Activated naive CD8-positive, alpha-beta T cell treated with anti-CD3 and anti-CD28 coated beads, Interleukin-2, amount 10 ng/mL, durations not matched to agents 7 days and 5 days (primary cell): ENCODE measurements at places on chromosomes 2 and 18. TPM values are rescaled to one million over a fixed set of nuclear protein-coding genes. Genes with fewer than 3 reads are reported as not detected.

Gene ERMN
- 3.6 TPM for total RNA-seq

Gene CCDC138
- 8.4 TPM for total RNA-seq

Gene TXNDC2
- not detected for total RNA-seq

Gene TGFA
- total RNA-seq: 0.86 TPM

Gene CERKL
- total RNA-seq: not detected

Gene UBE2F
- total RNA-seq: 49.8 TPM

Gene CLIP4
- 42.6 TPM for total RNA-seq

Gene CXCR4
- total RNA-seq: 288 TPM

Gene ALK
- total RNA-seq: not detected

DNA sequence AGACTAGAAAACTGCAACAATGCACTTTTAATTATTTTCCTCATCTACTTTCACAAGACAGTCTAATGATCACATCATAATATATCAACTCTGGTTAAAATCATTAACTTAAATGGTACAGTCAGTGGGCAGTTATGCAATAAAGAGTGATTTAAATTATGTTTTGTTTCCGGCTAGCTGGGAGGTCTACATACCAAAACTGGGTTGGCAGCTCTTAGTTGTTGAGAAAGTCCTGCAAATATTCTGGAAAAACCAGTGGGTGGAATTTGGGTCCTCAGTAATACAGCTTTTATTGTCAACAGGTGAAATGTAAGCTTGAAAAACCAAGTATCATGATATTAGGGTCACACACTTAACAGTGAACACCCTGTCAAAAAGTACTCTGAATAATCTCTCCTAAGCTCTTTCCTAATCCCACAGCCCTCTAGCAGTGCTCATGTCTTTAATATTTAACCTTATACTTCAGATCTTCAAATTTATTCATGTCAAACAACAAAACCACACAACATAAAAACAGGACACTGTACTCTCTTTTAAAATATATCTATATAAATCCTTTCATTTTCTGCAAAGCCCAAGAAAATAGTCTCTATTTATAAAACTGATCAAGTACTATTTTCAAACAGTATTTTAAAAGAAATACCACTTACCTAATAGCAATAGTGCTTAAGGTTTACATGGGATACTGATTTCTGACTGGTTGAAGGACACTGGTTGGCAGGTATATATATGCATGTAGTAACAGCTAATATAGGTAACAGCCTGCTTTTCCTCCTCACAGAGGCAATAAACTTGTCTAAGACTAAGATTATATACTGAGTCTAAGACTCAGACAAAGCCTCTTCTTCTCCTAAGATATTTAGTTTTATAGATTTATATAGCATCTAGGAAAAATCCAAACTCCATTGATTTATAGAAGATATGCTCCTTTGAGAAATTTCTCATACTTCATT, 103.8 kb downstream of the GAREM1 start:
- H3K27me3 ChIP-seq: peaks cover 5% of the 10 kb centered on the region
- H3K36me3 ChIP-seq: no peaks in the 10 kb centered on the region
- H3K4me3 ChIP-seq: no peak overlapping the region
- no peak for DNase-seq
- H3K4me1 ChIP-seq: no peaks in the 10 kb centered on the region
- H3K27ac ChIP-seq: no peak overlapping the region

DNA sequence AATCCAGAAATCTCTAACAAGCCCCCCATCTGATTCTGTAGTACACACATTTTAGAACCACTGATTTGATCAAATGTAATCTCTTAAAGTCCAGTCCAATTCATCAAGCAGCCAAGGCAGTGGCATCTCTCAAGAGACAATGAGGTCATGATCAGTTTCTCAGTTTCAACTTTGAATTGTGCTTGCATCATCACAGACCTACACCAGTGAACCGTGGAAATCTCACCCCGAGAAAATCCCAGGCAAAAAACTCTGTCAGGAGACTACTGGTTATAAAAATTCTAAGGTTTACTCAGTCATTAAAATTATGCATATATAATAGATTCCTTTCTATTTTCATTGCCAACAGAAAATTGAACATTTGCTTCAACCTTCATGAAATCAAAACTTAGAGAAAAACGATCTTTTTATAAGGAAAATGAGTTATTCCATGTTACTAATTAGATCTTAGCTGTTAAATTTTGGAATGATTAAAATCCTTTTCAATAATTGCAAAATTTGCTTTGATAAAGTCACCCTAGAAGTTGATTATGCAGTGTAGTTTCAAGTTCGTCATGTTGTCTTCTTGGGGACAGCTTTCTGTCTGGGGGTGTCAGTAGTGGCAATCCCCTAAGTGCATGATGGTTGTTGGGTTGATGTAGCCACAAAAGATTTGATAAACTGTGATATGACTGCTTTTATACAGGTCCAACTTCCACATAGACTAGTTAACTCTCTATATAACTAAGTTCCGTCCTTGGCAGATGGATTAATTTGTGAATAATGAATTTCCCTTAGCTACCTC, 235.0 kb downstream of the CAMKMT start:
- no peak overlapping the region for H3K4me3 ChIP-seq
- no peaks in the 10 kb centered on the region for H3K27me3 ChIP-seq
- no peak for DNase-seq
- peaks cover 7% of the 10 kb centered on the region for H3K36me3 ChIP-seq
- no peak overlapping the region for H3K27ac ChIP-seq

GRCh38 chr18:68937029-68937599, 139.2 kb downstream of the CCDC102B start:
- H3K4me1 ChIP-seq: no peaks in the 10 kb centered on the region
- H3K27me3 ChIP-seq: no peaks in the 10 kb centered on the region
- H3K36me3 ChIP-seq: no peaks in the 10 kb centered on the region
- H3K4me3 ChIP-seq: no peak overlapping the region
- no peak for DNase-seq

DNA sequence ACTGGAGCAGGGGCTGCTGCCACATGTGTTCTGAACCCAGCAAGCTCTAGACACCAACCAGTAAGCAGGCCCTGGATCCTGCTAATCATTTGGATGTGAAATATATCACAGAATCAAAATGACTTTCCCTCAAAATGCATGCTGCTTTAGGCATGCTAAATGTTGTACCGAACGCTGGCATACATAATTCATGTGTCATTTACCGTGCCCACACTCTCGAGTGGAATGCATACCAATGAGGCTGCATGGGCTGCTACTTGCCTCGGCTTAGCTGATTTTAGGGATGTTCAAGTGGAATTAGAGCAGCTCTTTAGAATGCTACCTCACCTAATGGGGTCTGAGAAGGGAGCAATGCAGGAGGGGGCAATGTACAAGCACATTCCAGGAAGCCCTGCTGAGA, 509.6 kb upstream of the RAB6C start:
- no peaks in the 10 kb centered on the region for H3K36me3 ChIP-seq
- peaks cover 4% of the 10 kb centered on the region for H3K27me3 ChIP-seq
- H3K27ac ChIP-seq: no peak overlapping the region
- H3K4me3 ChIP-seq: no peak overlapping the region
- DNase-seq: no peak
- no peaks in the 10 kb centered on the region for H3K4me1 ChIP-seq

DNA sequence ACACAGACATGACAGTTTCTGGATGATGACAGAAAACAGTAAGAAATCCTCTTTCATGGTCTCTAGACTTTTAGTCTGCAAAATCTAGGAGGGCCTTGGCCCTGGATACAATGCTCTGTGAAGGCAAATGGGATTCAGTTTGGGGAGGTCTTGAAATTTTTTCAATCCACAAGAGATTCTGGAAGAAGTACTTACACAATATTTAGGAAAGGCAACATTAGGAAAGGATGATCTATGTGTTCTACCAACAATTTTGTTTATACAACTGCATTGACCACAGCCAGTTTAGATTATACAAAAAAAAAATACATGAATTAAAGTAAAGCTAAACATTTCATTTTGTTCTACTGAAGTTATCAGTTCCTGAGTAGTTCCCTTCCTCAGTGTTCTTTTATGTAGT, 208.0 kb downstream of the SRBD1 start:
- H3K27me3 ChIP-seq: no peaks in the 10 kb centered on the region
- H3K4me3 ChIP-seq: no peak overlapping the region
- no peaks in the 10 kb centered on the region for H3K4me1 ChIP-seq
- H3K36me3 ChIP-seq: peaks cover 5% of the 10 kb centered on the region
- no peak overlapping the region for H3K27ac ChIP-seq
- DNase-seq: no peak

GRCh38 chr2:101502095-101502494, 27.2 kb upstream of the RFX8 start:
- no peaks in the 10 kb centered on the region for H3K36me3 ChIP-seq
- H3K4me3 ChIP-seq: peak overlapping the region; percentile 3
- peaks cover 14% of the 10 kb centered on the region for H3K4me1 ChIP-seq

DNA sequence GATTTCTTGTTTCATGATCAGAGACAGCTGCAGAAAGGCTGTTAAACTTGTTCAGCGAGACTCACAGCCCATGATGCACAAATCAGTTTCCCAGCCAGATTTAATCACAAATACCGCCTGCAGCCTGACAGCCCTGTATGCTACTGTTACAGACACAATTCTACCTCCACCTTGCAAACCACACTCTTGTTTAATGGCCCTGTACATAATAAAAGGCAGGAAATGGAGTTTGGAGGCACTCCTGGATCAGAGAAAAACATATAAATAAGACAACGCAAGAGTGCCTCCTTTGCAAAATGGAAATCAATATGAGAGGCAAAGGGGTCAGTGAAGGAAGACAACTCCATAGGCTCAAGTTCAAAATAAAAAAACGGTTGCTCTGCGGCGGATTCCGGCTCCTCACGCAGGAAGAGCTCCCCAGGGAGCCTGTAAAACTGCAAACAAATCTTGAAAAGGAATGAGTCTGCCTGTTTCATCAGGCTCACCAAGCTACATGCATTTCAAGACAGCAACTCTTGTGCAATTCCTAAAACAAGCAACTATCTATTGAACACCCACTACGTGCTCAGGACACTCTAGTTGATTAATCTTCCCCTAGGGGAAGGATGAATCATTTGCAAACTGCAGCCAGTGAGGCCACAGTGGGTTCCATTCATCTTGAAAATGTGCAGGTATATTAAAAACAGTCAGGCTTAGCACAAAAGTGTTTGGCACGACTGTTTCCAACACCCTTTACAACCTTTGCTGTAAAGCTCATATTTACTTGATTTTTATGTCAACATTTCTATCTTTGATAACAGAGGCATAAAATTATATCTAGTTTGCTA, 37.5 kb downstream of the TBC1D8 start:
- H3K36me3 ChIP-seq: no peaks in the 10 kb centered on the region
- no peak overlapping the region for H3K4me3 ChIP-seq
- no peaks in the 10 kb centered on the region for H3K4me1 ChIP-seq
- H3K27ac ChIP-seq: no peak overlapping the region
- peaks cover 9% of the 10 kb centered on the region for H3K27me3 ChIP-seq

- H3K27me3 ChIP-seq: peaks cover 4% of the 10 kb centered on the region
- no peaks in the 10 kb centered on the region for H3K36me3 ChIP-seq
- H3K4me3 ChIP-seq: no peak overlapping the region
- H3K27ac ChIP-seq: no peak overlapping the region
Observed at GRCh38 chr18:5051207-5051606, 145.8 kb downstream of the AKAIN1 start.

DNA sequence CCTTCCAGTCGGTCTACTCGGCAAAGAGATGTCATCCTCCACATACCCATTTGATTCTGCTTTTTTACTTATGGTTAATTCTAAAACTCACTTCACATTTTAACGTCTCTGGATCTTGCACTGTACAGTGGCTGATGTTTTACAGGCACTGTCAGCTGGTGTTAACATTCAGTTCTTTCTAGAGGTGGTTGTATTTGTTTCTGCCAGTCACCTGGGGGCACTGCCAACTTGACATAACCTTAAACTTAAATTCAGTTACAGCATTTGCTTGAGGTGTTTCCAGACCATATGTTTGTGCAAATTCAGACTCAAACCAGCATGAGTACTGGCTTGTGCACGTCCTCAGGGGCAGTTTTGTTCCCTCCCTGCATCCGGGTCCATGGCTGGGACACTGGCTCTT, 5.3 kb upstream of the TMEM185B start:
- H3K36me3 ChIP-seq: peaks cover 38% of the 10 kb centered on the region
- no peaks in the 10 kb centered on the region for H3K27me3 ChIP-seq
- H3K27ac ChIP-seq: peak overlapping the region; percentile 65
- H3K4me1 ChIP-seq: peaks cover 59% of the 10 kb centered on the region
- DNase-seq: no peak

DNA sequence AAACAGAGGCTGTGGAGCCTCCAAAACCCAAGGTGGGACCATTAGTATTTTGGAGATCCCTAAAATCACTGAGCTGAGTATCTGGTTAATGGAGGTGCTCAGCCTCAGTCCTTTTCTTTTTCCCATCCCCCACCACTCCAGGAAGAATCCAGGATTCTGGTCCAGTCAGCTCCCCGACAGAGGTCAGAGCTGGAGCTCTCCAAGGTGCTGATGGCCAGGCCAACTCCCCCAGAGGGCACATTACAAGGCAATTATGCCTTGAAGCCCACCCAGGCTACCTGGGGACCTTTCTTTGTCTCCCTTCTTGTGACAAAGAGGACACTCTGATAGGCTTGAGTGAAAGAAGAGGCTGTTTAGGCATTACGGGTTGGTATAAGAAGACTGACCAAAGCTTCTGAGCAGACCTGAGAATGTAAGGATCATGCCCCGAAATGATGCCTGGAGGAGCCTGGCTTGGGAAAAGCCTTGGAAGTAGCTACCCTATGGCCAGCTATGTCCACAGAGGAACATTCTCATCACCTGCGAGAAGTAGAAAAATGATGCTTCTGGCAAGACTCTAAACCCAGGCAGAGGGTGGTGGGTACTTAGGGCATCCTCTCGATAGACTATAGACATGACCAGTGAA, 102.5 kb upstream of the LDAH start:
- peaks cover 2% of the 10 kb centered on the region for H3K27me3 ChIP-seq
- no peak overlapping the region for H3K27ac ChIP-seq
- H3K4me3 ChIP-seq: no peak overlapping the region
- DNase-seq: no peak
- H3K36me3 ChIP-seq: no peaks in the 10 kb centered on the region

DNA sequence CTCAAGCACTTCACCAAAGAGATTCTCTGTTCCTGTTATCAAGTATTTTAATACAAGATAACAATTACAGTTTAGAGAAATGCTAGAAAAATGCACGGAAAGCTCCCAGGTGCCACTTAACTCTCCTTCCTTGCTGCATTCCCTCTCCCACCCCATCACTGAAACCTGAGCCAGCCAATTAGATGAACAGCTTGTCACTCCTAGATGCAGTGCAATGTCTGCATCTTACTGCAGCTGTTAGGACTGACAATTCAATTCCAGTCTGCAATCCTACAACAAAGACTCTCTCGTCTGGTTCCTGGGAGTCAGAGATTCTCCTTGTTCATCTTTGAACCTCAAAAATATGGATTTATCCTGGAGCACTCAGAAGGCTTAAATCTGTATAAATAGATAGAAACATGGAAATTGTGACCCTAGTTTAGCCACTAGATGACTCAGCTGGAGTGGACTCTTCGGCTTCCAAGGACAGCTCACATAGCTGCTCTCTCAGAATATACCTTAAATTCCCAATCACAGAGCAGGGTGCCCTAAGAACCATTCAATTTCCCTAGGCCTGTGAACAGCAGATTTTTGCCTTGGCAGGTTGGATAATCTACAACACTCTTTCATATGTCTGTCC, 311.1 kb downstream of the NRXN1 start:
- no peak overlapping the region for H3K27ac ChIP-seq
- H3K27me3 ChIP-seq: no peaks in the 10 kb centered on the region
- no peaks in the 10 kb centered on the region for H3K36me3 ChIP-seq
- no peaks in the 10 kb centered on the region for H3K4me1 ChIP-seq
